Foreskin fibroblast (primary cell): ENCODE measurements at places on chromosomes 12 and 14.
A peak's percentile ranks its signal among the peaks of the same experiment; 100 is the strongest.

- DNase-seq: no peak
Observed at GRCh38 chr12:27906127-27906500, 66.4 kb downstream of the PTHLH start.

- no peak for DNase-seq
Observed at GRCh38 chr12:28223025-28223554, 32.8 kb downstream of the CCDC91 start.

DNA sequence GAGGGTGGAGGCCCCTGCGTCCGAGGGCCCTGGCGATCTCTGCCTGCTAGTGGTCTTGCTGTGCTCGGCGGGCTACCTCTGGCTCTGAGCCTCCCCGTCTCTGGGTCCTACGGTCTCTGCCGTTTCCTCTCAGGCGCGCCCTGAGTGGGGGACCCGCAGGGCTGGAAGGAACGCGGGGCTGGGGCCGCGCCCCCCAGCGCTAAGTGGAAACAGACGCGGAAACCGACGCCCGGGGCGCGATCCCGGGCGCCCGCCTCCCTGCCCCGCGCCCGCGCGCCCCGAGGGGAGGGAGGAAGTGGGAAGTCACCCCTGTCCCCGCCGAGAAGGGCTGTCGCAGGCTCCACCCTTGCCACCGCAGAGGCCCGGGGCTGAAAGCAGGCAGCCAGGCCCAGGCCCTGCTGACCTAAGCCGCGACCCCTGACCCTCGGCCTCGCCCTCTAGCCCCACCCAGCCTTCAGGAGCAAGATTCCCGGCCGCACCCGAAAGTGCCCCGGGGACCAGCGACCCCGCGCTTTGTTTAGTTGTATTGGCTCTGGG is 831 bp downstream of the CRIP1 start:
- DNase-seq: no peak

- DNase-seq: no peak
Observed at GRCh38 chr14:31000629-31001338, 24.7 kb upstream of the AP4S1 start.

- peak; percentile 82 for DNase-seq
Observed at GRCh38 chr14:71693381-71693780, 238.8 kb upstream of the RGS6 start.
